ENCODE measurements at places on chromosomes 13 and 19.
A peak's percentile ranks its signal among the peaks of the same experiment; 100 is the strongest.

GRCh38 chr13:73419186-73419585, 360.4 kb downstream of the KLF5 start:
- DNase-seq: no peak

DNA sequence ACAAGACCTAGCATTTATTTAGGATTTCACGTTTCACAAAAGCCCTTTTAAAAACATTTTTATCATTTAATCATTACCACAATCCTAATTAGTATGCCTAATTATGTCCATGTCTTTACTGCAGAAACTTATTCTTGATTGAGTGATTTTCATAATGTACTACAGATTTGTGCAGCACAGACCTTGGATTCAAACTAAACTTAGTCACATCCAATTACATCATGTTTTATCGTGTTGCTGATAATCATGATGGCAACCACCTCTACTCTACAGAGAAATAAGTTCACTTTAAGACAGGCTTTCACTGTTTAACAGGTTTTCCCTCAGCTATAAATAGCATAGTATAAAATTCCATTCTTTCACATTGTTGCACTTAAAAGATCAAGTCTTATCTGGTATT, 240.9 kb upstream of the RFC3 start:
- DNase-seq: no peak

GRCh38 chr13:35714588-35715377, 238.3 kb upstream of the MAB21L1 start:
- DNase-seq: peak; percentile 27

DNA sequence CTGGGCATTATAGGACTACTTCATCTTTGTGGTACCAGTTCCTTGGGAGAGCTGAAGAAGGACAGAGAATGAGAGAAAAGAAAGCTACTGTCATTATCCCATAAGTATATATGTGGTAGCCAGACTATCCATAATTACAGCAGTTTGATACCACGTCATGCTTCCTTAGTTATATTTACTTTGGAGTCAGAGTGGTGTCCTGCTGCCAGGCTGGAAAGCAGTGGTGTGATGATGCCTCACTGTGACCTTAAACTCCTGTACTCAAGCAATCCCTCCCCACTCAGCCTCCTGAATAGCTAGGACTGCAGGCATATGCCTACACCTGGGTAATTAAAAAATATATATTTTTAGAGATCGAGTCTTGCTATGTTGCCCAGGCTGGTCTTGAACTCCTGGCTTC, 57.8 kb downstream of the WTIP start:
- peak; percentile 67 for DNase-seq

DNA sequence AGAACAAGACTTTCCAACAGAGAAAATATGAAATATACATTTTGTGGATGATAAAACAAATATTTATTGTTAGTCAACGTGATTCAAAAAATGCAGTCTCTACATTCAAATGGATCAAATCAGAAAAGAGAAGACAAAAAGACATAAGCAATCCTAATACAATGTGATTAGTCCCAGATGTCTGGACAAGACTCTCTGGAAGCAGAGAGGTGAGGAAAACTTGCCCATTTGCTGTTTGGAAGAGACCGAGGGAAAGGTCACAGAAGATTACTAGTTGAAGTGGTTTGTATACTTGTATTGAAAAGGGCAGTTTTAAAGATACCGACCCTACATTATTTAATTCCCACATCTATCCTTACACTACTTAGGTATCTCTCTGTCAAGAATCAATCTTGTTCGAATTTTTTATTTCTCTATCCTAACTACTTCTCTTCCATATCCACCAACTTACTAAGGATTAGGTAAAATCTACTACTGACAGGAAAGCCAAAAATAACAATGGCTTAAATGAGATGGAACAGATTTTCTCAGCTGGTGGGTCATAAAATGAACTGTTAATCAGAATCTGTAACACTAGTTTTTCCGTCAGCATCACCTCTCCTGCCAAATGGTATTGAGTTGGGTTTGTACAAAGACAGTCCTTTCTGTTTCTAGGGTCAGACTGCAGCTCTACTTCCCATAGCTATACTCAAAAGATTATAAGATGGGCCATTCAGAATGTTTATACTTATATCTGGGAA, 497.1 kb downstream of the DCT start:
- DNase-seq: peak; percentile 44
